ENCODE measurements at places on chromosomes 1 and 21.

GRCh38 chr21:28160378-28160777 is 832.3 kb downstream of the LTN1 start:
- no peak for DNase-seq

- DNase-seq = peak; percentile 46
These were observed 17.3 kb upstream of the ZNF678 start for GRCh38 chr1:227546059-227546458.

DNA sequence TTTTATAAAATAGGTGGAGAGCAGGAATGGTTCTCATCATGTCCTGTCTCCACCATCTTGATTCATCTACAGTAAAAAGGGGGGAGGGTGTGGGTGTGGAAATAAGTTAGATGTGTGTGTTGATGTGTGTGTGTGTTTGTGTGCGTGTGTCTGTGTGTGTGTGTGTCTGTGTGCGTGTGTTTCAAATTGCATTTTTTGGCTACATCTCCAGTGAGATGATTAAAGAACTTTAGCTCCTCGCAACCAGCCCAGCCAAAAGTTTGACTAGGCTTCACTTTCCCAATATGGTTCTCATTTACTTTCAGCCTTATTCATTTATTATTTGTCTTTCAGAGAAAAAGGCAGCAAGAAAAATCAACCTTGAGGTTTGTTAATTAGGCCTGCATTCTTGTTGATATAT is 14.7 kb upstream of the HAO2 start:
- no peak for DNase-seq

DNA sequence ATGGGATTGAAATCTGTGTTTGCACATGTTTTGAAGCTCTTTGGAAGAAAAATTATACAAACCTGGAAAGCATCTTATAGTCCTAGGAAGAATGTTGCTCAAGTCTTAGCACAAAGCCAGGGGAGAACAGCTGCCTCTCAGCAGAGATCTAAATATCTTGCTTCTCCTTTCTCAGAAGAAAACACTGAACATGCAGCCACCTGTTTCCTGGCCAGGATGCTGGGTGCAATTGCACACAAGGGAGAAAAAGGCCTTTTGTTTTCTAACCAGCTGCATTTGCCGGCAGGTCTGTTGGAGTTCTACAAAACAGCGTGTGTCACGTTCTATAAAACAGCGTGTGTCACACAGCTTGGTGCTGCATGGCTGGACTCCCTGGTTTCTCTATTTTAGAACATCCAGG is 259.6 kb upstream of the PLD5 start:
- DNase-seq = no peak

DNA sequence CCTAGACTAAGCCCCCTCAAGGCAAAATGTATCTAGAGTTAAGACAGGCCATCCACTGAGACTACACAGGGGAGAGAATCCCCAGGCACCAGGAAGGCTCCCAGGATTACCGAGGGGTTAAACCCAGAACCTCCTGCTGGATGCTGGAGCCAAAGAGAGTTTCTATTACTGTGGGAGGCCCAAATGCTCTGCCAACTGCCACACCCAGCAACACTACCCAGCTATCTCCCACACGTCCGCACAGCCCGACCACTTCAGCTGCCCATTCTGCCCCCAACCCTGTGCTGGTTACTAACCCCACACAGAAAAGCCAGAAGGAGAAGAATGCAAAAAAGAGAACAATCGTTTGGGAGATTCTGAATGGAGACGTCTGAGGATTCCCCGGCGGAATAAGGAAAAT is 63.6 kb downstream of the CD46 start:
- DNase-seq = no peak

DNA sequence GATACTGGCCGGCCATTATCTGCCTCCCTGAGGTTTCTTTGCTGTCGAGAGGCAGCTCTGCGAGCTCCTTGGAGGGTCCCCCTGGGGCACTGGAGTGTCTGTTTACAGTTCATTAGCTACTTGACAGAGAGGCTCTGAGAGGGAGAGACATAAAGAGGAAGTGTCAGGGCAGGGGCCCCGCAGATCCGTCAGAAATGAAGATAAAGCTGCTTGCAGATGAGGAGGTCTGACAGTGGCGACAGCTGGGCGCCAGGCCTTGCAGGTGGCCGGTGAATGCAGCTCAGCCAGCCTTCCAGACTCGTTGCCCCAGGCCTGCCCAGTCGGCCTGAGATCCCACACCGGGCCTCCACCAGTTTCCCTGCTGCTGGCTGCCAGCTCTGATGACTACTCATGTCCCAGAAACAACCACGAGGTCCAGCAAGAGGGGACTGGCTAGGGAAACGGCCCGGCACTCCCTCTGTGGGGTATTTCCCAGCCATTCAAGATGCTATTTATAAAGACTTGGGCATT is 84.7 kb downstream of the DISP3 start:
- no peak for DNase-seq

DNA sequence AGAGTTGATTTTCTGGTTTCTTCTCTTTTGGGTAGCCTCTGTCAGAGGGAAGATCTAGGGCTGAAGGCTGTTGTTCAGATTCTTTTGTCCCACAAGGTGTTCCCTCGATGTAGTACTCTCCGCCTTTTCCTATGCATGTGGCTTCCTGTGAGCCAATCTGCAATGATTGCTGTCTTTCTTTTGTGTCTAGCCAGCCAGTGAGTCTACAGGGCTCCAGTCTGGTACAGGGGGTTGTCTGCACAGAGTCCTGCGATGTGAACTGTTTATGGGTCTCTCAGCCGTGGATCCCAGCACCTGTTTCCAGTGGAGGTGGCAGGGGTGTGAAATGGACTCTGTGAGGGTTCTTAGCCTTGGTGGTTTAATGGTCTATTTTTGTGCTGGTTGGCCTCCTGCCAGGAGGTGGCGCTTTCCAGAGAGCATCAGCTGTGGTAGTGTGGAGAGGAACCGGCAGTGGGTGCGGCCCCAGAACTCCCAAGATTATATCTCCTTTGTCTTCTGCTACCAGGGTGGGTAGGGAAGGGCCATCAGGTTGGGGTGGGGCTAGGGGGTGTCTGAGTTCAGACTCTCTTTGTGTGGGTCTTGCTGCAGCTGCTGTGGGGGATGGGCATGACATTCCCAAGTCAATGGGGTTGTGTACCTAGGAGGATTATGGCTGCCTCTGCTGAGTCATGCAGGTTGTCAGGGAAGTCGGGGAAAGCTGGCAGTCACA is 81.3 kb upstream of the C21orf91 start:
- no peak for DNase-seq

DNA sequence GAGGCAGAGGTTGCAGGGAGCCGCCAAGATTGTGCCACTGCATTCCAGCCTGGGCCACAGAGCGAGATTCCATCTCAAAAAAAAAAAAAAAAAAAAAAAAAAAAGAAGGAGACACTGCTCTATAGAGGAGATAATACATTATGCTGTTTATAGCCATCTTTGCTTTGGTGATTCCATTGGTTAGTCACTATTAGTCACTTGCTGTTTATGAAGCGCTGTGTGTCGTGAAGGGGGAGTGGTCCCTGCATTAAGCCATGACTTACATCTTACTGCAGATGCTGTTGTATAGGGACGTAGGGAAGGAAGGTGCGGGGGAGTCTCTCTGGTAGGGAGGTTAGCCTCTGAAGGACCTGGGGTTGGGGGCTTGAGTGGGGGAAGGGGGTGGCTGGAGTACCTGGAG is 48.3 kb downstream of the HUNK start:
- DNase-seq = no peak

GRCh38 chr1:177472567-177472966 is 301.8 kb downstream of the BRINP2 start:
- no peak for DNase-seq

DNA sequence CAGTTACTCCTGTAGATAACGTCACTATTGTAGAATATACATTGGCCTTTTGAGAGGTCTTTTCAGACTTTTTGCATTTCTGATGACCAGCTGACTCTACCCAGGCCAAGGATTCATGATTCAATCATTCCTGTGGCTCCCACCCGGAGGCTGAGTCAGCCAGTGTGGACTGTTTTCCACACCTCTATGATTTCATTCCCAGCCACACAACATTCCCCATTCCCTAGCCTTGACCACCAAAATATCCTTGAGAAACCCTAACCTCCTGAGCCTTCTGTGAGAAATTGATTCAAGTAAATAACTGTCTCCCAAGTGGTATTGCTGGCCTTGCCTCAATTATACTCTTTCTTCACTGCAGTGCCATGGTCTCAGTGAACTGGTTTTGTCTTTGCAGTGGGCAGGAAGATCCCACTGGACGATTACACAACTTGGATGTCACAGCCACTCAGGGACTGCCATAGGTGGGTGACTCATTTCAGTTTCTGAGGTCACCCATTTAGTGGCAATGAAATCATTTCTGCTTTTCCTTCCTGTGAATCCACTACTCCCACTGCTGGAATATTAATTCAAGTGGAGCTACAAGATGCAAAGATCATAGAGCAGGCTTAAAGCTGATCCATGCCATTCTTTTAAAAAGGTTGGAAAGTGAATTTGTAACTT is 518.6 kb upstream of the ZP4 start:
- DNase-seq = no peak

DNA sequence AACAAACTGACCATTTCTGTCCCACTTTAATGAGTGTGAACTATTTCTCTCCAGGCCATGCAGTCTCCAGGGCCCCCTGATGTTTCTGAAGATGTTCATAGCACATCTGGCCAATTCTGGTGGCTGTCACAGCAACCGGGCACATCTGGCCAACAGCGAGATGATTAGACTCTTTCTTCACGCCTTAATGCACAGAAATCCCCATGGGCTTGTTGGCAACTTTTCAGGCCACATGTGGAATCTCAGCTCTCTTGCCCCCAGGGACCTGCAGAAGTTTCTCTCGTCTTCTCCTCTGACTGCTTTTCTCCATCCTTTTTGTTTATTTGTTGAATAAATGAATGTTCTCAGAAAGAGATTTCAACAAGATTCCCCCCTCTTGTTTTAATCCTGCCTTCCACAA is 71.2 kb upstream of the HMGB4 start:
- no peak for DNase-seq

DNA sequence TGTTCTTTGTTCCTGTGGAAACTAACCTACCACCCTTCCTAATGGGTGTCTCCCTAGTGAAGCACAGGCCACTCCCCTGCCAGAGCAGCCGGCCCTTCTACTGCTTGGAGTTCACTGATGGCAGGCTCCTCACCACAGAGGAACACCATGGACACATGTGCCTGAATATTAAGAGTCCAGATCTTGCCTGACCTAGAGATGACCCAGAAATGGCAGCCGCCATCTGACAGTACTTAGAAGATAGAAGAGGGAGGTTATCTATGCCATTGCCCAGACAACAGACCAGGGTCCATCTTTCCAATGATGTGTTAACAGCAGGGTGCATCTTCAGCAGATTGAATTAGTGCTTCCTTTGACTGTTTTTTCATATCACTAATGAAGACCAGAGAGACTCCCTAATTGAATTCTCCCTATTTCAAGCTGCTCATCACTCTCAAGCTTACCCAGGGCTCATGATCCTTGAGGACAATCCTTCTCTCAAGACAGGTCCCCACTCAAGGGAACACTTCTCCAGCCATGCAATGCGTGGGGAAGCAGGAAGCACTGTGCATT is 59.8 kb downstream of the PLEKHA6 start:
- DNase-seq = no peak

DNA sequence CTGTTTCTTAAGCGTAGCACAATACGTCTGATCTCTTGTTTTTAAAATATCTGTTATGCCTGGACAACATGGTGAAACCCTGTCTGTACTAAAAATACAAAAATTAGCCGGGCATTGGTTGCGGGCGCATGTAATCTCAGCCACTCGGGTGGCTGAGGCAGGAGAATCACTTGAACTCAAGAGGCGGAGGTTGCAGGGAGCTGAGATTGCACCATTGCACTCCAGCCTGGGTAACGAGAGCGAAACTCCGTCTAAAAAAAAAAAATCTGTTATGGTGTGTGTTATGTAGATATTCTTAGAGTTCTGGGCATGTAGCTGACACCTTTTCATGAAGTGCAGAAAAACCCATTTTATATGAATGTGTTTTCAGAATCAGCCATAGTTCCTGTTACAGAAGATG is 38.2 kb downstream of the RABGAP1L start:
- no peak for DNase-seq

GRCh38 chr1:54408147-54409066 is 2.2 kb upstream of the SSBP3 start:
- no peak for DNase-seq

DNA sequence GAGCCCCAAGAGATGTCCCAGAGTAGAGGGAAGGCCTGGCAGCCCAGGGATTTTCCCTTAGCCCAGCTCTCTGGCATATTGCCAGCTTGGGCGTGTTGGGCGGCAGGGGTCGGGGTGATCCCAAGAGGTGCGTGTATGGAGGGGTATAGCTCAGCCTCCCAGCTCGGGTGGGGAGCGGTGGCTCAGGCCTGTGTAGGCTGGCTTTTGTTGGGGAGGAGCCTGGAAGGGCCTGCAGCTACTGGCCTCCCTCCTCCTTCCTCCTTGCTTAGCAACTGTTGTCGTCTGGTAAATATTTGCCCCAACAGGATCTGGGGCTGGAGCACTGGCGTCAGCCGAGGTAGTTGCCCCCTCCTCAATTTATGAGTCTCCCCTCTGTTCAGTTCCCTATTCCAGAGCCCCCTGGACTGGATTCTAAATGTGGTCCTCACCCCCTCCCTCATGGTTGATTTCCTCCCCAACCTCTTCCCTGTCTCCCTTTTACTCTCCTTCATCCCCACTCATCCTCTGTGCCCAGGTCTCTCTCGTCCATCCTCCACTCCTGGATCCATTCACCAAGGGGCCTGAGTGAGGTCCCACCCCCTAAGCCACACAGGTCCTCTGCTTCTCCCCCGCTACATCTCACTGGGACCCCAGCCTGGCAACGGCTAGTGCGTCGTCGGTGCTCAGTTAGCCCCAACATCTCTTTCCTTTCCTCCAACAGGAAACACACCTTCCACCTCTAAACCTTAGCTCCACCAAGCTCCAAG is 10.3 kb upstream of the LMNA start:
- DNase-seq = no peak

- no peak for DNase-seq
These were observed 131.8 kb downstream of the ATP6V1G3 start for GRCh38 chr1:198408716-198409115.

DNA sequence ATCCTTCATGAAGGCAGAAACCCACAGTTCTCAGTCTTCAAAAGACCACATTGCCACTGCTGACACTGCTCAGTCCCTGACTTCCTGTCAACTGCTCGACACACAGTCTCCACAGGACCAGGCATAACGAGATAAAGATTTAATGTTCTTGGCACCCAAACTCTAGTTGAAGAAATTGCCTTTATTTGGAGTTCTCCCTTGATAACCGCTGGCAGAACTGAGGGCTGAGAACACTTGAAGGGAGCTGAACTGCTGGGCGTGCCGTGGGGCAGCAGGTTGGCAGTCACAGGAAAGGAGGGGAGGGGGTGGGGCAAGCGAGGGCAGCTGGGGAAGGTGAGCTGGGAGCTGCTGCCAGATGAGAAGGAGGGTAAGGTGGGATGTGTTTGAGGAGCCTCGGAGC is 15.9 kb downstream of the HENMT1 start:
- peak; percentile 74 for DNase-seq

GRCh38 chr1:246680696-246681130 is 43.5 kb upstream of the SCCPDH start:
- DNase-seq = no peak

- no peak for DNase-seq
These were observed 28.1 kb upstream of the TXLNA start for GRCh38 chr1:32151319-32151787.

DNA sequence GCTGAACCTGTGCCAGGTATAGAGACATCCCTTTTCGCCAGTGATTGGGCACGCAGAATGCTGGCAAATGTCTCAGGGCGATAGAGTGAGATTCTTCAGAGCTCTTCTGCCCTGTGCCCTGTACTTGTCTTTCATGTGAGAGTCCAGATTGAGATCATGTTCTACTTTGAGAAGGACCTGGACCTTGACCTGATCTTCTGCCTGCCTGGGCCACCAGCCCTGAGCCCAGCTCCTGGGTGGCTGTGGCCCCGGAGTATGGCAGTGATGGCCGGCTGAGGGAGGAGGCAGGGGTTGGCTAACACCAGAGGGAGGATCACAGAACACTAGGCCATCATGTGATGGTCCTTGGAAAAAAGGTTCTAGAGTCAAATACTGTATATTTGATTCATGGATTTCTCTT is 13.8 kb downstream of the STRIP1 start:
- DNase-seq = no peak

All from activated CD8-positive, alpha-beta memory T cell treated with anti-CD3 and anti-CD28 coated beads for 24 hours (primary cell).